ELR (cell line): ENCODE measurements at places on chromosomes 2 and 18.

- peak; percentile 71 for DNase-seq
Observed at GRCh38 chr2:38176619-38177021, 100.7 kb upstream of the CYP1B1 start.

GRCh38 chr2:54164106-54164505 lies 48.7 kb downstream of the ACYP2 start:
- no peak for DNase-seq

DNA sequence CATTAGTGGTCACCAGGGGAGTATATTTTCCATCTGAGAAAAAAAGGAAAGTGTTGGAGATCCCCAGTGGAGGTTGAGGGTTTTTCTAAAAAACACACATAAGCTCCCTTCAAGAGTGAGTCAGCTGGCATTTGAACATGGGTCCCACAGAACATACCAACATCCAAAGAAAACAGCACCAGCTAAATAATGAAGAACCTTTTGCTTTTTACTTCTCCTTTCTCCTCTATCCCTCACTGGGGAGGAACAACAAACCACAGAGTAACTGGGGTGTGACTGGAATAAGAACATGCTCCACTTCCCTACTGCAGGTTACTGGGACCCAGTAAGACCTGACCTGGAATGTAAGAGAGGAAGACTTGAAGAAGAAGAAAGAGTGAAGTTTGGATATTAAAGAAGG lies 56.5 kb upstream of the RAPH1 start:
- no peak for DNase-seq

GRCh38 chr2:142031656-142032055 lies 99.2 kb downstream of the LRP1B start:
- DNase-seq, result no peak

DNA sequence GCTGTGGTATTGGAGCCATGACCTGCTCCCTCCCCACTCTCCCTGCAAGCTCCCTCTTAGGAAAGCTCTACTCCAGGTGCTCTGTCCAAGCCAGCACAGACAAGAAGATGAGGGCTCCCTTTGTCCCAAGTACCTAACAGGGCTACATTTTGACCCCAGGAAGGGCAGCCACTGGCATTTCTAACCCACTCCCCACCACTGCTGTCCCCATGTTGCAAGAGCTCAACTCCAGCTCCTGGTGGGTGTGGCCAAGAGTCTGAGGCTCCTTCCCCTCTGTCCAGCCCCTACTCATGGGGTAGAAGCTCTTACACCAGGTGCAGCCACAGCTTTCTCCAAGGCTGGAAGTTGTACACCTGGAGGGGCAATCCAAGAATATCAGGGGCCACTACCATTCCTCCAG lies 127.0 kb upstream of the NPAS2 start:
- no peak for DNase-seq

DNA sequence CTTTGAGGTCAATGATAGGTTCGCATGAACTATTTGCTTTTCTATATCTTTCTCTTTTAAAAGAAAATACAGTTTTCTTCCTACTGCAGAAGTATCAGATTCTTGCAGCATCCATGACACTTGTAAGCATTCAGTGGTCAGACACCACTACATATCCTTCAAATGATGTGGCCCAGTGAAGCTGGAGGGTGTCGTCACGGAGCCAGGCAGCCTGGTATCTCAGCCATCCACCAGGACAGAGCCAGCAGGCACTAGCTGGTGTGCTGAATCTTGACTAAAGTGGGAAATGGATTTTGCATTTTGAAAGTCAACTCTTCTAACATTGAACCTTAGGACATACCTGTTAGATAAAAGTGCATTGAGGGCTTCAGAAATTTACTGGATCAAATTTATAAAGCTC lies 5.4 kb downstream of the KLHL14 start:
- DNase-seq, result no peak

DNA sequence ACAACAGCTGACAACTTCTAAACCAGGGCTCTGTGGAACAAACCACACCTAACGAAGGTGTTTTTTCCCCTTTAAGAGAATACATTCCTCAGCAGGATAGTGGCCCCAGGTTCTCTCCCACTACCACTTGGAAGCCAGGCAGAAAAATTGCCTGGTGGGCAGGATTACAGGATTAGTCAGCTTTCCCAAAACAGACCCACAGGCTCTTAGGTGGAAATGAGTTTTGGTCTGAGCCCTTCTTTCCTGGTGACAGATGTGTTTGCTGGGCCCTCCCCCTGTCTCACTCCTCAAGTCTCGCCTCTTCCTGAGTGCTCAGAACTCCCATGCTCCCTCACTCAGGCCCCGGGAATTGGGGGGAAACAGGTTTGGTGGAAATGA lies 139.4 kb upstream of the HAAO start:
- no peak for DNase-seq

DNA sequence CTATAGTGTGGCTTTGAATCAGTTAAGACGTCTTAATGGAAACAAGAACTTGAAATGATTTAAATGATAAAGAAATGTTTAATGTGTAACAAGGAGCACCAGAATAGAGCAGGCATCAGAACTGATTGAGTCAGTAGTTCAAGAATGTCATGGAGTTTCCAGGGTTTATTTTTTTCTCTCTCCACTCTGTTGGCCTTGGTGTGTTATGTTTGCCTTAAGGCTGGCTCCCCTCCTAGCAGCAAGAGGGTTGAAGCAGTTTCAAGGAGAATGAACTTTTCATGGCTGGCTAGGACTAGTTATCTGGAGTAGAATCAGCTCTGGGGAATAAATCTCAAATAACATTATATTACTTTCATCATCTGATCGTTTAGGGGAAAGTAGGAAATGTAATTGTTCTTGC lies 13.4 kb upstream of the GLS start:
- DNase-seq, result peak; percentile 43

DNA sequence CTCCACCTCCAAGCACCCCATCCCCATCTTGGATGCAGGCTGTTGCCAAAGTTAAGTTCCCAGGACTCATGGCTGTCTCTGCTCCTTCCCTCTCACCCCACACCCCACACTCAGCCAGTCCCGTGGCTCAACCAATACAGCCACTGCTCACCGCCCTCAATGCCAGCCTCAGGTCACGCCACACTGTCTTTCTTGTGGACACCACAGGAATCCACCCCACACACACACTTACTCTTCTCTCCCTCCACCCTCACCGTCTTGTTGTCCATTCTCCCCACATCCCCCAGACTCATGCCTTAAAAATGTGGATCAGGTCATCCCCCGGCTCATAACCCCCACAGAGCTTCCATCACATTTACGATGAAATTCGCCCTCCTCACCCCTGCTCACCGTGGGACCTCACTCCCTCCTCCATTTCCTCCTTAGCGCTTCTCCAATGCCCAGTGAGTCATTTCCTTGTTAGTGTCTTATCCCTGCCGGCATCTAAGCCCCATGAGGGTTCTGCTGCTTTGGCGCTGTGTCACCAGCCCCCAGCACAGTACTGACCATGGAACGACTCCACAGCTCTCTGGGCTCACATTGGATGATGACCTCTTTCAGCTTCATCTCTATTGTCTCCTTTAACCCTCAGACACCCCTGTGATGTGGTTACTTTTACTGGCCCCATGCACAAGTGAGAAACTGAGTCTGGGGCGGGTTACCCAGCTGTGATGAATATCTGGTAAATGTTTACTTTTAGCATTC lies 13.8 kb downstream of the MLPH start:
- peak; percentile 100 for DNase-seq

DNA sequence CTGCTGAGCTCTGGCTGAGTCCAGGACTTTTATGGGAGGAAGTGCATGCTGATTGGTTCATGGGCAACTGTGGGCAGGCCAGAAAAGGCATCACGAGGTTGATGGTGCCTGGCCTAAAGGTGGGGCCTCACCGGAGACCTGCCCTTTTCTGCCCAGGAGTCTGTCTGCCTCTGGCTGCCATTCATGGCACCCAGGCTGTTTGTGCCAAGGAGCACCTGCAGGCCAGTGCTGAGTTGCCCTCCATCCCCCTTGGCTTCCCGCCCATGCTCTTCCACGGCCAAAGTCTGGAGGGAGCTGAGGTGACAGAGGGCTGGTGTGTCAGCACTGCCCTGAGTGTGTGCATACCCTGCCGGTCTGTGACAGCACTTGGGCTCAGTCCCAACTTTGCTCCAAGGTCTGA lies 123.2 kb downstream of the PTH2R start:
- DNase-seq, result no peak

- DNase-seq, result no peak
Observed at GRCh38 chr18:57544936-57545660, 41.4 kb downstream of the FECH start.

GRCh38 chr2:159807183-159808031 lies 9.4 kb upstream of the CD302 start:
- DNase-seq, result peak; percentile 75

DNA sequence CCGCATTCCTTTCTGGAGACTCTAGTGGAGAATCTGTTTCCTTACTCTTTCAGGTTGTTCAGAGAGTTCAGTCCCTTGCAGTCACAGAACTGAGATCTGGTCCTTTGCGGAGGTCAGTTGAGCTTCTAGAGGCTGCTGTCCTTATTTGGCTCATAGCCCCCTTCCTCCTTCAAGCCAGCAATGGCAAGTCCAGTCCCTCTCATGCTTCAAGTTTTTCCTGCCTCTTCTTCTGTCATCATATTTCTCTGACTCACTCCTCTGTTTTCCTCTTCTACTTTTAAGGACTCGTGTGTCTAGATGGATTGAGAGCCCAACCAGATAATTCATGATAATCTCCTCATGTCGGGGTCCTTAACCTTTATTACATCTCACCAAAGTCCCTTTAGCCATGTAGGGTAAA lies 173.5 kb upstream of the FOSL2 start:
- DNase-seq, result no peak

- no peak for DNase-seq
Observed at GRCh38 chr2:43005245-43005974, 213.0 kb upstream of the HAAO start.

DNA sequence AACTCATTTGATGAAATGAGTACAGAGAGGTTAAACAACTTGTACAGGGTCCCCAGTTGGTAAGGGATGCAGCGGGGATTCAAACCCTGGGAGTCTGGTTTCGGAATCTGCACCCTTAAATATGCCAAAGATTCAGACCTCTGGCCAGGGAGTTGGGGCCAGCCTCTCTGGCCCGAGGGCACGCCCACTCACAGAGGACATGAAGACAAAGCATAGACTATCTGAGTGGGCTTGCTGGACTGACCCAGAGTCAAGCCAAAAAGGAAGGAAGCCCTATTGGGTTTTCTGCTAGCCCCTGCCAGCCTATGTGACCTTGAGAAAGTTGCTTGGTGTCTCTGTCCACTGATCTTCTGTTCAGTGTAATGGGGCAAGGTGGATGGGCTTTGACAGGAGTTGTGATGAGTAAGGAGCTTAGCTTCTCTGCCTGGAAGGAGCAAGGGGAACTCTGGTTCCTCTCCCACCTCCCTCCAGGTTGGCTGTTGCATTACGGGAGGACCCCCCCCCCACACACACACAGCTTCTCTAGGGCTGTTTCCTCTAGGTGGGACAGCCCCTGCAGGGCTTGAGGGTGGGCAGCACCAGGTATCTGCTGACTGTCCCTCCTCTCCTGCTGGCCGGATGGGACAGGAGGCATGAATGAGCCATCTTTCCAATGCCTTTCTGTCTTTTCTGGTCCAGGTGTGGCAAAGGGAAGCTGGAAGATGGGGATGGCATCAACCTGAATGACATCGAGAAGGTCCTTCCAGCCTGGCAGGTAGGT lies 131.3 kb downstream of the CTIF start:
- DNase-seq, result no peak

DNA sequence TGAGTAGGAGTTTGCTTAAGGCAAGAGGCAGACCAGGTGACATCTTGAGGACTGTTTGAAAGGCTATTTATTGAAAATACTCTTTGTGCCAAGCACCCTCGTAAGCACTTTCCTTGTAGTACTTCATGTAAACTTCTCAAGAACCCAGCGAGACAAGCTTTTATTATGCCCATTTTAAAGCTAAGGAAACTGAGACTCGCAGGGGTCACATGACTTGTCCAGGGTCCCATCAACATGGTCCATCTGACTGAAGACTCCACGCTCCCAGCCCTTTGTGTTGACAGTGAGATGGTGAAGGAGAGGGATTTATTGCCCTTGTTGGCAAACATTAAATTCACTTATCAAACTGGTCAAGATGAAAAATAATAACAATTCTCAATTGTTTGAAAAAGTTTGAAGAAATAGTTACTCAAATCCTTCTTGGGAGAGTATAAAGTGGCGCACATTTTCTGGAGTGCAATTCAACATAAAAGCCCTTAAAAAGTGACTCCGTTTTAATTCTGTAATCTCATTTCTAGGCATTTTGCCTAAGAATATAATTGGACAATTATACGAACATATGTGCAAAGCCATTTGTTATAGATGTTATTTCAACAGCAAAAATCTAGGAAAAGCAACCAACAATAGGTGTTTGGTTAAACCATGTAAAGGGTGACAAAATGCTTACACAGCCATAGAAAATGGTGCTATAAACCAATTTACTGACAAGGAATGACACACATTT lies 270.5 kb upstream of the NCKAP5 start:
- no peak for DNase-seq

DNA sequence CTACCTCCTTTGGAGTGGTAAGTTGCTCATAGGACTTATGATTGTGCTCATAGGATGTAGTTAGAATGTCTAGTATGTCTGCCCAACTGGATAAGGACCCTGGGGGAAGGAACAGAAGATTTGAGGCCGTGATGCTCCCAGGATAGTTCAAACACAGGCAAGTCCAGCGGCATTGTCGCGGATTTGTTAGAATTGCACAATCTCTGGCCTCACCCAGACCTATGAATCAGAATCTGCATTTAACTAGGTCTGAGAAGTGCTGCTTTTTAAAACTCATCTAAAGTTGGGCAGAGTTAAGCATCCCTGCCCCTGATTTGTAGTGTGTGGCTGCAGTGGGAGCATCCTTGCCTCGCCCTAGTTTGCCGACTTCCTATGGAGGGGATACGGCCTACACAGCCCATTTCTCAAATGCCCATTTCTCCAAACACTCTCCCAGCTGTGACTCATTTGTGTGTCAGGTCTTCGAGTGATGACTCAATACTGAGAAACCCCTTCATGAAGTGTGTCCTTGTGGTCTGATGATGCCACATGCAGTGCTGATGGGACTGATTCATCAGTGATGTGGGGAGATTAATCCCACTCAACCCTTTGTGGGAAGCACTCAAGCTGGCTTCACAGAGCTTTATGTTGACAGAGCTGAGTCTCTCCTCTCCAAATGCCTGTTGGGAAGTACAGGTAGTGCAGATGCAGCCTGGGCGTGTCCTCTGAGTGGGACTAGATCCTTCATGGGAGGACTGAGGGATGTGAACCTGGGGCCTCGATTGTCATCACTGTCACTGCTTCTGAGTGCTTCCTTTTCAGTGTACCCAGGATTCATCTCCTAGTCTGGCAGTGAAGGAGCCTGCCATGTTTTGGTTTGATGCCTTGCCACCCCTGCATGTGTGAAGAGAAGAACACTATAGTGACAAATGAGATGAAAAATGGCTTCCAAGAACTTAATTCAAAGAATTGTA lies 18.7 kb downstream of the SMIM21 start:
- peak; percentile 99 for DNase-seq

GRCh38 chr2:9282128-9283112 lies 75.8 kb downstream of the ASAP2 start:
- no peak for DNase-seq

DNA sequence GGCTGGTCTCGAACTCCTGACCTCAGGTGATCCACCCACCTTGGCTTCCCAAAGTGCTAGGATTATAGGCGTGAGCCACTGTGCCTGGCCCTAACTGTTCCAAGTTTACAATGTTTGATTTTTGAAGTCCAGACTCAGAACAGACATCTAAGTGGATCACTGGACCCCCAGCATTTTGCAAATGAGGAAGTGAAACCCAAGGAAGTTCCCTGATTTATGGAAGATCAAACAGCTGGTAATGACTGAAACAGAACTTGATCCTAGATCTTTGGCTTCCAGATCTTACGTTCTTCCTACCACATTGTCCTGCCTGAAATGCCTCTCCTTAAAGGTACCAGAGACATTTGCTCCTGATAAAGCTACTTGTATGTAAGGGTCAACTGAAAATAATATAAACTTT lies 58.3 kb upstream of the NCOA1 start:
- DNase-seq, result no peak
